Activated CD8-positive, alpha-beta memory T cell treated with anti-CD3 and anti-CD28 coated beads for 1 hour (primary cell): ENCODE measurements at places on chromosomes 3 and 15.

DNA sequence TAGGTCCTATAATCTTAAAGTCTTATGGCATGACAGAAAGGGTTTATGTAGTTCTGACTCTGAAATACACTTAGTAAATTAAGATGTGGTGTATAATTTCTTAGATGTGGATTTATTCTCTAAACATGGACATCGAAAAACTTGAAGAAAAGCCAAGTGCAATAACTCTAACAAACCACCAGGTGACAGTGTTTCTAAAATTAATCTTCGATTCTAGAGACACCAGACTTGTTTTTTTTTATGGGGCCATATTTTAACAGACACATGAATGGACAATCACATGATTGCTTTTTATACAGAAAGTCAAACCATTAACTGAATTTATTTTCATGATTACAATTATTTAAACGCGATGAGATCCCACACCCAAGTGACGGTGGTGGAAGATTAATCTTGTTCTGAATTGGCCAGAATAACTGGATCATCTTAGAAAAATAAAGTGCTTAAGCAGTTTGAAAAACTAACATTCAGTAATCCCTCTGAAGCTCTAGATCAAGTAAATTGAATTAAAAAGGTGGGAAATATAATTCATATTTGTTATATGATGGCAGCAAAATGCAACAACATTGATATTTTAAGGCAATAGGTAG lies 305.1 kb downstream of the LSAMP start:
- no peak for DNase-seq

GRCh38 chr3:47643092-47643491 lies 64.4 kb upstream of the CSPG5 start:
- no peak for DNase-seq

GRCh38 chr3:111667621-111668239 lies 72.6 kb upstream of the ZBED2 start:
- DNase-seq: peak; percentile 30

DNA sequence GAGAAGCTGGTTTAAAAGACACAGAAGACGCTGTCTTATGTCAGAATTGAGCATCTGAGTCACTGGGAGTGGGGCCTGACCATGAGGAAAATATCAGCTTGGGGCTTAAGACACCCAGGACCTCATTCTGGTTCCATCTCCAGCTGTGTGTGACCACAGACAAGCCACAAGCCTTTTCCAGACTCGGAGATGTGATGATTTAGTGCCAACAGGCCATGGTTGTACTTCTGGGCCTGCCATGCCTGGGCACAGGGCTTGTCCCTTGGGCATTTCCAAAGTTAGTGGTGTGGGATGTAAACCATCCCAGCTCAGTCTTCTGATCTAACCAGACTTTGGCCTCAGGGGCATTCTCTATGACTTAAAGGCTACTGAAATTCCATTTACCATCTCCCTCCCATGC lies 269.8 kb downstream of the RYR3 start:
- DNase-seq: no peak

- no peak for DNase-seq
Observed at GRCh38 chr3:5297895-5298294, 110.4 kb downstream of the EDEM1 start.
